ENCODE measurements at places on chromosomes 2 and 18.

DNA sequence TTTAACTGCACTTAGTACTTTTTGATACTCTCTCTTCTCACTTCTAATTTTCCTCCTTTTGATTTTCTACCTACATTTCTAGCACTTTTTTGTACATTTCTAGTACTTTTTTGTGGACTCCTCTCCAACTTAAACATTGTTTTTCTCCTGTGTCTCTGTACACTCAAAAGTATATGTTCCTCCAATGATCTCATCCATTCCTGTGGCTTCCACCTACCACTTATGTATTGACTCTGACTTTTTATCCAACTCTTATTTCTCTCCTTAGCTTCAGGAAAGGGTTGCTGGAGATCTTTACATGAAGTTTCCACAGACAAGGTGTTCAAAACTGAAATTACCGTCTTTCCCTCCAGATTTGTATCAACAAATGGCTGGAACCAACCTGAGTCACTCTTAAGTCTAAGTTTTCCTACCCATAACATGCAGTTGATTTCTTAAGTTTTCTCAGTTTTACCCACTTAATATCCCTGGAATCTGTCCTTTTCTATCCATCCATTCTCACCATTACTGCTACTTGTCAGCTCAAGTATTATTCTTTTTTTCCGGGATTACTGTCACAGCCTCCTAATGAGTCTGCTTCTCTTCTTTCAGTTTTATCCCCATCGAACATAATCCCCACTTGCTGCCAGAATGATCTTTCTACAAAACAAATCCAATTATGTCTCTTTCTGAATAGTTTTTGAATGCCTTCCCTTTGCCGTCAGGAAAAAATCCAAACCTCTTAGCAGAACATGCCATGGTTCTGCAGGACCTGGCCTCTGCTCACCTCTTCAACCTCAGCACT is 22.6 kb upstream of the PELI1 start:
- peak; percentile 19 for DNase-seq

DNA sequence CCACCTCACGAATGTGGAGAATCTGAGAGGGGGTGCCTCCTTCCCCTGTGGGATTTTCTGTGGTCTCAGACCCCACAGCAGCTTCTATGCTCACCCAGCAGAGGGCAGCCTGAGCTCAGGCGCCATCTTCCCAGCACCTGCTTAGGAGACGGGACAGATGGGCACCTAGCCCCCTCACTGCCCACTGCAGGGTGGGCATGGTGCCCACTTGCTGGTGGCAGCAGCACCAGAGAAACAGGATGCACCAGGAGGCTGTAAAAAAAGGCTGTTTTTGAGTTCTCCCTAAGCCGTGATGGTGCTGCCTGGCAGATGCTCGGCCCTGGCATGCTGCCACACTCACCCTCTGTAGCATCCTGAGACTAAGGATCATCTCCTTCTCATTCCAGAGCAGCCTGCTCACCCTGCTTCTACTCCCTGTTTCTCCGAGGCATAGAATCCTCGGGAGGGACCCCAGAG is 19.1 kb upstream of the SLC20A1 start:
- DNase-seq: peak; percentile 38

- peak; percentile 95 for DNase-seq
Measured at GRCh38 chr18:63440881-63441280, 18.6 kb upstream of the VPS4B start.

DNA sequence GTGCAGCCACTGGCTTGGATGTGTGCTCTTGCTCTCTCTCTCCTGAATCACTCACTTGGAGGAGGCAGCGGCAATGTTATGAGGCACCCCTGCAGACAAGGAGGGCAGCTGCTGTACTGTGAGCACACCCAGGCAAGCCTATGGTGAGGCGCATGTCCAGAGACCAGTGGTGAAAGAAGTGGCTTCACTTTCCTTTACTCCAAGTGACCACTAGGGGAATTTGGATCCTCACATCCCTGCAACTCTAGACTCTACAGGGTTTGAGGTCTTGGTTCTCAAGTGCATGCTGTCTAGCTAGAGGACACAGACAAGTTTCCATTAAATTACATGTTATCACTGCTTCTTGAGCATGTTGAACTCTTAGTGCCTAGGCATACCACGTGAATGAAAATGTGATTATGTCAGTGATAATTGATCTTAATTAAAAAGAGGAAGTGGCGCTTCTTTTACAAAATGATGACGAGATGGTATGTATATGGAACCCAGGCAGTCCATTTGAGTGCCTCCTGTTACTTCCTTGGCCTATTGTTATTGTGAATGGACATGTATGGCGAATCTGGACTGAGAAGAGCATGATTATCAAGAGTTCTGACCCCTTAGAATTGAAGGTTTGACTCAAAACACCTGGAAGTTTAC is 181.0 kb upstream of the CDH2 start:
- DNase-seq: no peak

GRCh38 chr2:30223413-30223874 is 7.9 kb upstream of the LBH start:
- DNase-seq: no peak

GRCh38 chr2:158740621-158741020 is 54.5 kb upstream of the DAPL1 start:
- DNase-seq: no peak

DNA sequence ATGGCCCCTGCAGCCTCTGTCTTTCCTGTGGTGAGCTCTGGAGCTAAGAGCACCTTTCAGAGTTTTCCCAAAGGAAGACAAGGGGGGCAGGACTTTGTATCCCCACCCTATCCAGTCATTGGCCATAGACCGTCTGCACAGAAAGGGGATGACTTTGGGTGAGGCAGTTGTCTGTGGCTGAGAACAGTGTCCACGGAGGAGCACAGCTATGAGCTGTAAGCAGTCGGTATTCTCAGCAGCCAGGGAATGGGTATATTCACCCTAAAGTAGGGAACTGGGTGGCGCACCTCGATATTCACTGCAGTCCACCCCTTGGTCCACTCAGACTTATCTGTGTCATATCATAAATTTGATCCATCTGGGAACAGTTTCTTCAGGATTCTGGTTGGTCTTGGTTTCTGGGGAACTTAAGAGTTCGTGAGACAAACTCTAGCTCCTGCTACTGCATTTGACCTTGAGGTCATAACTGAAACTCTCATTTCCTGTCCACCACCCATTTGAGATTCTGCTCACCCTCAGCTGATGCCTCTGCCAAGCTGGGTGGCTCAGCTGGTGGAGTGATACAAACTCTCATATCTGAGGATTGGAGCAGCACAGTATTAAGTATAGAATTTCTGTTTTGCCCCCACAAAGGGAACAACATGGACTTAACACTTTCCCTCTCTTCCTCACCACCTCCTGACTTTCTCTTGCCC is 45.2 kb upstream of the SCG2 start:
- no peak for DNase-seq

GRCh38 chr2:199962203-199962602 is 6.8 kb downstream of the MAIP1 start:
- DNase-seq: no peak

- DNase-seq: no peak
Measured at GRCh38 chr2:25385910-25386309, 44.2 kb upstream of the DNMT3A start.

GRCh38 chr2:107068069-107068916 is 182.3 kb upstream of the ST6GAL2 start:
- DNase-seq: no peak

- no peak for DNase-seq
Measured at GRCh38 chr2:76851000-76851399, 671.2 kb downstream of the LRRTM4 start.

- no peak for DNase-seq
Measured at GRCh38 chr2:102387763-102388546, 32.4 kb downstream of the IL18R1 start.

- no peak for DNase-seq
Measured at GRCh38 chr18:44599412-44599811, 81.3 kb upstream of the SETBP1 start.

DNA sequence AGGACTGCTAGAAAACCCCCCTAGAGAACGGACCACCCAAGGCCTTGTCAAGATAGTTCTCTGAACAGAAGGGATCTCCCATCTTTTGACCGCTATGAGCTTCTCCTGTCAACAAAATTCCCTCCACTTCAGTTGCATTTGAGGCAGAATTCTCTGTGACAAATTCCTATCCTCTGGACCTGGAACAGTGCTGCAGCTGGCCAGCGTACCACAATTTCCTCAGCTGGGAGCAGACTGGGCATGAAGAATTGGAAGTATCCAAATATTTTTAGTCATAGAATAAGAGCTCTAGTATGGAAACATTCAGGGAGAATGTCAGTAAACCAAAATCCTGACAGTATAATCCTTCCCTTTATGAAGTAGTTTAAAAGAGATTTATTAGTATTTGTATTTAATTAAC is 147.1 kb upstream of the BOD1L2 start:
- no peak for DNase-seq

GRCh38 chr2:191515551-191515950 is 162.4 kb upstream of the NABP1 start:
- no peak for DNase-seq

- DNase-seq: no peak
Measured at GRCh38 chr2:26687328-26687727, 5.2 kb upstream of the KCNK3 start.

- DNase-seq: no peak
Measured at GRCh38 chr18:49168281-49168985, 217.7 kb upstream of the SMAD7 start.

DNA sequence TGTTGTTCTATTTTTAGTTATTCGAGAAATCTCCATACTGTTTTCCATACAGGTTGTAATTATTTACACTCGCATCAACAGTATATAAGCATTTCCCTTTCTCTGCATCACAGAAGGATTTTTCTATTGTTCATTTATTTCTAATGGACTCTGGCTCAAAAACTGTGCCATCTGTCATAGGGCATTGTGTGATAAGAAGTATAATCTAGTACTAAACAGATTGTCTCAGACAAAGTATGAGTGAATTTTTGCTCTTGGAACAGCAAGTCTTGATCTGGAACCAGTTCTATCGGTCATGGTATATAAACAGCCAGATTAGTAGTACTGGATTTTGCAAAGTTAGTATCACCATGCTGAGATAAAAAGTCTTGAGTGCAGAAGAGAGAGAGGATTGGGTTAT is 145.8 kb downstream of the KIAA1328 start:
- DNase-seq: no peak

- DNase-seq: peak; percentile 69
Measured at GRCh38 chr2:98515250-98515991, 70.8 kb downstream of the INPP4A start.

DNA sequence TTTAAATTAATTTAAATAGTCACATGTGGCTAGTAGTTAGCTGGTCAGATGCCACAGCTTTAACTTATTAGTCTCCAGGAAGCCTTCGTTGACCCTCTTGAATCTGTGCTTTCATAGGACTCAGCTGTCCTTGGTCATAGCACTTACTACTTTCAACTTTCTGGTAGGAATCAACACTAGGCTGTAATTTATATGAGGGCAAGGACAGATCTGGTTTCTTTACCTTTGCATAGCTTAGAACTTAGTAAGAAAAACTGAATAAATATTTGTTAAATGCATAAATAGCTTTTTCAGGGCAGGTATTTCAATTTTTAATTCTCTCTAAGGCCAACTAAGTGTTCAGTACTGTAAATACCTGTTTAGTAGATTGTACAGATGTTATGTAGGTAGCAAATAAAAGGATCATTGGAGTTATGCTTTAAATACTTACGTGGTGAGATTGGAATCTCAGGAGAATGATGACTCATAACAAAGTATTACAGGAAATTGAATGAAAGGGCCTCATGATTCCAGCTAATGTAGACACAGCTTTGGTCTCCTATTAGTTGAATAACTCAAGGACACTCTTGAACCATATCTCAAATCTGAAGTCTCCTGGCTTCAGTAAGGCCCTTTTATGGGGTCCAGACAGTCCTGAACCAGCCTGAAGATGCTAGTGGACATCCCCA is 2.6 kb downstream of the CLIP4 start:
- no peak for DNase-seq

DNA sequence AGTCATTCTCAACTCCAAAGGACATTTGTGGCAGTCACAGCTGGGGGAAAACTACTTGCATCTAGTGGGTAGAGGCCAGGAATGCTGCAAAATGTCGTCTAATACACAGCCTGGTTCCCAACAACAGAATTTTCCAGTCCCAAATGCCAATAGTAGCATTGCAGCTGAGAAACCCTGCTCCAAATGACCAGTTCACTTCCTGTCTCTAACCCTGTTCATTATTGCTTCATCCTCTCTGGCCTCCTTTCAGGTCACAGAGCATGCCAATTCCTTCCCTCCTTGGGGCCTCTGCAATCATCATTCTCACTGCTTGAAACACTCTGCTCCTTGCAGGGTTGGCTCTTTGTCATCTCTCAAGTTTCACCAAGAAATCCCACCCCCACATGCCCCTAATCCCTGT is 139.1 kb downstream of the IRS1 start:
- DNase-seq: no peak

- DNase-seq: no peak
Measured at GRCh38 chr2:188238386-188238785, 53.3 kb upstream of the GULP1 start.

DNA sequence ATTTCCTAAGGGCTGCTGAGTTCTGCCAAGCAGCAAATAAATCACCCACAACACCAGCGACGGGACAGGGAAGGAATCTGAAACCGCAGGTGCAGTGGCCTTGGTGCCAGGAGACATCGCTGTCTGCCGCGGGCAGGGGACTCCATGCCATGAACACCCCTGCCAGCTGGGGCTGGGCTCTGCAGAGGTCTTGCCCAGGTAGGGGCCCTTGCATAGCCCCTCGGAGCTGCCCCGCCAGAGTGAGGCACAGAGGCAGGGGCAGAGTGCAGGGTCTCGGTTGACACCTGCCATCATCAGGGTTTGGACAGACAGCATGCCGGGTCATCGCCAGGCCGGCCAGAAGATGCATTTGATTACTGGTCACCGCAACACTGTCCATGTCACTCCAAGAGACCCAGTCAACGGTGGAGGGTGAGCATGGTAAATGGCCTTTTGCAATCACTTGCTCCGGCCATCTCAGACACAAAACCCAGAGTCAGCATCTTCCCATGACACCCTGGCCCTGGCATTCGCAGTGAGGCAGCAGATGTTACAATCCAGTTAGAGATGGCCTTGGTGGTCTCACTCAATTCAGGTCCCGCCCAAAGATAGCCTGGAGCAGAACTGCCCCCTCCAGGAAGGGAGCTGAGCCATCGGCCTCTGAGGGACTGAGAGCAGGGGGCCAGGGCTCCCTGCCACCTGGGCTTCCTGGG is 255.4 kb downstream of the NDUFA10 start:
- DNase-seq: no peak

DNA sequence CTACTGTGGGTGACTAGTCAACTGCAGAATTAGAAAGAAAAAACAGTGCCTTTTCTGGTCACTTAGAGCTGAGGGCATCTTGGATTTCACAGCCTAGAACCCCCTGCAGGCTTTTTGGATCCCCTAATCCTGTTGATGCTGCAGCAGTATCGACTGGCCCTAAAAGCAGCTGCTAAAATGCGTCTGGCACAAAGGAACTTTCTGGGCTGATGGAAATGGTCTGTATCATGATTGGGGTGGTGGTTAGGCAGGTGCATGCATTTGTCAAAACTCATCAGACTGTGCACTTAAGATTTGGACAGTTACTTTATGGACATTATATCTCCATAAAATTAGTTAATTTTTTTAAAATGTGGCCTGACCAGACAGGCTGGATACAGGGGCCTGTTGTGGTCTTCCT is 149.8 kb downstream of the KLHL29 start:
- no peak for DNase-seq

GRCh38 chr18:42778024-42778423 is 337.5 kb downstream of the RIT2 start:
- no peak for DNase-seq

- DNase-seq: no peak
Measured at GRCh38 chr2:211545582-211545981, 989.2 kb downstream of the CPS1 start.

GRCh38 chr2:165193178-165193777 is 10.6 kb downstream of the SCN3A start:
- DNase-seq: no peak

GRCh38 chr2:127169066-127169660 is 50.9 kb downstream of the CYP27C1 start:
- no peak for DNase-seq
